Activated T-helper 17 cell treated with anti-CD3 and anti-CD28 coated beads, Interleukin-2, amount 50 U/mL, for 72 hours (primary cell): ENCODE measurements at places on chromosomes 7 and 10. TPM values are rescaled to one million over a fixed set of nuclear protein-coding genes. Genes with fewer than 3 reads are reported as not detected.

FXYD4 gene
- total RNA-seq = not detected

ELMO1 gene
- 106 TPM for total RNA-seq

FEZF1 gene
- not detected for total RNA-seq

SYT15B gene
- 0.11 TPM for total RNA-seq

SUN3 gene
- 0.50 TPM for total RNA-seq

SLC39A12 gene
- total RNA-seq = not detected

MUC12 gene
- 0.79 TPM for total RNA-seq

CASTOR2 gene
- 2.7 TPM for total RNA-seq

LIPF gene
- not detected for total RNA-seq

PRR15 gene
- total RNA-seq = not detected

NKX2-3 gene
- not detected for total RNA-seq

GJC3 gene
- not detected for total RNA-seq

RSPH10B2 gene
- total RNA-seq = 0.95 TPM

GIMAP7 gene
- total RNA-seq = 43.1 TPM

CTAGE4 gene
- 1.1 TPM for total RNA-seq

MNX1 gene
- not detected for total RNA-seq

GRCh38 chr10:124474514-124475070 is 13.0 kb downstream of the LHPP start:
- no peak for ATAC-seq

DNA sequence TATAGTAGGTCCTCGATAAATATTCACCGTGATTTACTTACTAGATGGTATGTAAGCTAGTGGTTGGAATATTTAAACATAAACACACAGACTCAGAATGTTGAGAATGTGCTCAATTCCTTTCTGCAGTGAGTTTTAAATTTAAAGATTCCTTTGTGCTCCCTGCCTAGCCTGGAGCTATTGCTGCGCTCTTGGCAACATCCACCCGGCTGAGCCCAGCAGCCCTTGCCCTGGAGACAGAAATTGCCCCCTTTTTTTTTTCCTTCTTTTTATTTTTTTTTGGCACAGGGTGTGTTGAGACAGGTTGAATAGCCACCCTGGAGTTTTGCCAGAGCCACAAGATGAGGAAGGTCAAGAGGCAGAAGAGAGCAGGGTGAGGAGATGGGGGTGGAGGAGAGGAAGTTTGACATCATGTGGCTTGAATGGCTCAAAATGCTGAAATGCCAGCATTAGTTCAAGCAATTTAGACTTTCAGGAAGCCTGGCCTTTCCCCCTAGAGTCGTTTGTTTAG is 180.8 kb downstream of the PRKCQ start:
- ATAC-seq = no peak

DNA sequence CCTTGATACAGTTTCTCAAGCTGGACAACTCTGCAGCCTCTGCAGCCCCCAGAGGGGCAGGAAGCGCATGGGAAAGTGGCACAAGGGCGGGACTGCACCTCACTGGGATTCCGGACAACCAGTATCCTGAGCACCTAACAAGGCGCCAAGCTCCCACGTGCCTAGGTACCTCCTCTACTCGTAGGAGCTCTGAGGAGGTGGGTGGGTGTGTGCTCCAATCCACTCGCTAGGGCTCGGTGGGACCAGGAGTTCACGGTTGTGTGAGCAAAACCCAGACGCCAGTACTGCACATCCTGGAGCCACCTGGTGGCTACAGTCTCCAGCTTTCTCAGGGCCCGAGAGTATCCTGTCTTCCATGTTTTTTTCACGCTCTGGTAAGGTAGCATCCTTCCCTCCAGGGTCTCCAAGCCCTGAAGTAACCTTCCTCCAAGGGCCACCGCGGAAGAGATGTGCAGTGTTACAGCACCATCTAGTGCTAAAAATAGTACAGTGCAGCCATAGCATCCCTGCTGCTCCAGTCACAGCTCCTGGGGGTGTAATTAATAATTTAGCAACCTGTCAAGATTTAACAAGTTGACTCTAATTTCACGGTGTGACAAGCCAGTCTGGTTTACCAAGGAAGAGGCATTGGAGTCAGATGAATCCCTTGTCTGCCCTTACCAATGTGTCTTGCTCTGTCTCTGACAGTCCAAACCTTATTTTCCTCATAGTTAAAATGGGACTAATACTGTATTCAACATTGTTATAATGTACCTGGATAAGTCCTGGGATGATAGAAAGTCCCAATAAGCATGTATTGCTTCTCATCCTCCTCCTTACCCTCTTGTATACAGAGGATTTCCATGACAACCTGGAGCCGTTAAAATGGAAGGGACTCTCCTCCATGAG is 70.4 kb downstream of the HERPUD2 start:
- ATAC-seq = peak; percentile 64

- no peak for ATAC-seq
Observed at GRCh38 chr10:129090618-129091366, 376.2 kb upstream of the MGMT start.

GRCh38 chr7:142868188-142868985 is 13.5 kb downstream of the EPHB6 start:
- ATAC-seq = no peak

DNA sequence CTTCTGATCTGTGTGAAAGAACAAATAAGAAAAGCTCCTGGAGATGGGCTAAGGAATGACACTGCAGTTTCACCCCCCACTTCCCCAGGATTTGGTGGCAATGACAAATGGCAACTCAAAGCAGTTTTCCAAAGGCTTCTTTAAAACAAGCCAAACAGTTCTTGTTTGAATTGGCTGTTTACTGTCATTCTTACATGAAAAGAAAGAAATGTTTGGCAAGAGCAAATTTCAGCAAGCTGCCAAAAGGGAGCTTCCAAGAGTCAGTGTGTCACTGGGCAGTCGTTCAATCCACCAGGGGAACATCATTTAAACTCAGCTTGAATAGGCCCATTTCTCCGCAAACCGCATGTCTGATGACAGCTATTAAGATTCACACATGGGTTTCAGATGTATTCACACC is 119.0 kb upstream of the RHOBTB1 start:
- no peak for ATAC-seq

- ATAC-seq = no peak
Observed at GRCh38 chr10:101285519-101286070, 56.3 kb upstream of the LBX1 start.

- no peak for ATAC-seq
Observed at GRCh38 chr7:100509231-100509630, 25.5 kb downstream of the NYAP1 start.

- ATAC-seq = no peak
Observed at GRCh38 chr10:132239126-132240031, 52.6 kb downstream of the DPYSL4 start.

GRCh38 chr7:17832820-17833355 is 107.4 kb downstream of the SNX13 start:
- ATAC-seq = no peak

- no peak for ATAC-seq
Observed at GRCh38 chr7:127632276-127632910, 14.5 kb upstream of the PAX4 start.

DNA sequence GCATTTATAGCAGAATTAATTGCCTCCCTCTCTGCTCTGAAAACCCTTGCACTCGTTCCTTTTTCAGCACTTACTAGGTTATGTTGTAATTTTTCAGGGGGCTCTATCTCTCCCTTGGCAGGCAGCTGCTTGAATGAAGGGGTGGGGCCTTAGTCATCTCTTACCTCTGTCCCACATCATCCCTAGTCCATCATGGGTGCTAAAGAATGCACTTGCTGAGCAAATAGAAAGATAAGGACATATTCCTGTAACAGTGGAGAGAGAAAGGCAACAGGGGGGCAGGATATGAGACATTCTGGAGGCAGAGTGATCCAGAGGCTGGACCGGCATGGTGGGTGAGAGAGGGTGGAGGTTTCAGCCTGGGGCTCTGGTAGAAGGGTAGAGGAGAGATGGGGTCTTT is 60.0 kb downstream of the MINDY4 start:
- ATAC-seq = no peak

GRCh38 chr10:125115409-125115808 is 45.0 kb downstream of the CTBP2 start:
- ATAC-seq = no peak

DNA sequence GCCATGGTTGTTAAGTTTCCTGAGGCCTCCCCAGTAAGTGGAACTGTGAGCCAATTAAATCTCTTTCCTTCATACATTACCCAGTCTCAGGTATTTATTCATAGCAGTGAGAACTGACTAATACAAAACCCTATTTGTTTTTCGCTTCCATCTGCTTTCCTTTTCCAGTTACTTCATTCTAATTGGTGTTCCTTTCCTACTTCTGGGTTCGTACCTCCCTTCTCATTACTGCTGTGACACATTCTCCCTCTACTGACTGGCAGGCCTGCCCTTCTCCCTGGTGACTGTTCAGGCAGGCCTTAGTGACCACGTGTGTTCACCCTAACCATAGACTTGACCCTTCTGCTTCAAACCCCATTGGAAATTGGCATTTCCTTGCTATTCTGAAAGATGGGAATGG is 37.7 kb downstream of the MTURN start:
- no peak for ATAC-seq

- no peak for ATAC-seq
Observed at GRCh38 chr7:15462721-15463389, 99.0 kb downstream of the AGMO start.

DNA sequence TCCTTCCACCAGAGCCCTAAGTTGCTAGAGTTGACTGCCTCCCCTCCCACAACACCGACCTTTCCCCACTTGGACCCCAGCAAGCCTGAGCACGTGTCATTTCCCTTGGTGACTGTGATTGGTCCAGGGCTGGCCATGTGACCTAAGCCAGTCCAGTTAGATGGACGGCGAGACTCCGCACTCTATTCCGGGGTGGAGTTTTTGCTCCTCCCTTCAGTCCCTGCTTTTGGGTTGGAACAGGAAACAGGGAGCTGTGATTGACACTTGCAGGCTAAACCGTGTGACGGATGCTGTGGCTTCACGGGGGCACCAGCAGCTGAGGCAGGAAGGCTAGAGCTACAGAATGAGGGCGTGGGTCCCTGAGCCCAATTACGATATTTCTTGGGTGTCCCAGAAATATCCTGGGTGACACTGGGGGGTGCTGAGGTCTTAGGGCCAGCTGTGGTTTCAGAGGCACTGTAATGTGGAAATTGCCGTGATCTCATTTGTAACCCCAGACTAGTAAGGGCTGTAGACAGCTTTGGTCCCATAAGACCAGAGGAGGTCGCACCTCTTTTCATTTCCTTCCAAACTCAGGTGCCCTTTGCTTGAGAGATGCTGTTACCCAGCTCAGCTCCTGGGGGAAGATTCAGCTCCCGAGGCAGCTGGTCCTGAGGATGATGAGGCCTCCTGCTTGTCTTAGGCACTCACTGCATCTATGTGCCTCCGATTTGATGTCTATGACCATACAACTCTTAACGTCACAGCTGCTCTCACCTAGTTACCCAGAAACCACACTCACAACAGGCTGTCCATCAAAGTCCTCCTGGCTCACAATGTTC is 102.7 kb upstream of the NPTX2 start:
- no peak for ATAC-seq

DNA sequence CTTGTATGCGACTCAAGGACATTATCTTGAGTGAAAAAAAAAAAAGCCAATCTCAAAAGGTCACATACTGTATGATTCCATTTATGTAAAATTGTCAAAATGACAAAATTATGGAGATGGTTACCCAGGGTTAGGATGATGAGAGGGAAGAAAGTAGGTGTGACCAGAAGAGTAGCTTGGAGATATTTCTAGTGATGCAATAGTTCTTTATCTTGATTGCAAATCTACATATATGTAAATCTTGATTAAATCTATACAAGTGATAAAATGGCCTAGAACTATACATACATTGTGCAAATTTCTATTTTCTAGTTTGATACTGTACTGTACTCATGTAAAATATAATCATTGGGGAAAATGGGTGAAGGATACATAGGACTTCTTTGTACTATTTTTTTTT is 4.6 kb downstream of the CEP41 start:
- ATAC-seq = no peak

DNA sequence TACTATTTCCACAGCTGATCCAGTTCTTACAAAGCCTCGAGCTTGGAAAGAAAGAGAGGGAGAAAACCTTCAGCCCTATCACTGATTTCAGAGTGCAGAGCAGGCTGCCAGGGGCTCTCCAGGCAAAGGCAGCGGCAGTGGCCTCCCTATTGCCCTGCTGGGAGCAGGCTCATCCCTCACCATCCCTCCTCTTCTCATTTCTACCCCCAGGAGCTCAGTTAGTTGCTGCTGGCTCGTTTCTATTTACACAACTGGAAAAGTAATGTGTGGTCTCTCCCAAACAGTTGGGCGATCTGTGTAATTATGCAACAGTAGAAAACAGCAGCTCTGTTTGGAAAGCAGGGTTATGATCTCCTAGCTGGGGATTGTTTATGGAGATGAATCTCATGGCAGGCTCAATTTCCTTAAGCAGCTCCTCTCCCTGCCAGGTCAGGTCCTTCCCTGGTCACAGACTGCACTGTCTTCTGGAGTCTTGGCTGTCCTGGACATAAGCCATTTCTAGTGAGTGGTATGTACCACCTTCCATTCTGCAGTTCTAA is 28.7 kb upstream of the TNS3 start:
- no peak for ATAC-seq

- ATAC-seq = no peak
Observed at GRCh38 chr7:90596671-90597562, 796 bp downstream of the CDK14 start.

DNA sequence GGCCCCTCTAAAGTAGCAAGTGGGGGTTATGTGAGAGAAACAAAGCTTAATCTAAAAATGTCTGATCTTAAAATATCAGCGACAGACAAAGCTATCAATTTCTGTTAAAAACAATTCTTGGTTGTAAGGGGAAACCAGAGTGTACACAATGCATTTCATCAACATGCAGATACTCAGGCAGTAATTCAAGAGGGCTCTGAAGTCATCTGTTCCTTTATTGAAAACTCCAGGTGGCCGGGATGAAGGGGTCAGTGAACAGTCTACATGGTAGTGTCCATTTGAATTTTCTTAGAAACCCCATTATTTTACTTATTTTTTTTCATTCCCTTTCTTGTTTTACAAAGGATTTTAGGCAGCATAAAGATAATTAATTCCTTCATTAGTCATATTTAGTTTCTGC is 36.7 kb upstream of the BTBD16 start:
- no peak for ATAC-seq

GRCh38 chr7:16776053-16776452 is 22.5 kb downstream of the TSPAN13 start:
- ATAC-seq = no peak

- ATAC-seq = no peak
Observed at GRCh38 chr7:84568781-84569180, 374.2 kb upstream of the SEMA3A start.

GRCh38 chr10:12749760-12750478 is 251.6 kb downstream of the CCDC3 start:
- ATAC-seq = no peak

DNA sequence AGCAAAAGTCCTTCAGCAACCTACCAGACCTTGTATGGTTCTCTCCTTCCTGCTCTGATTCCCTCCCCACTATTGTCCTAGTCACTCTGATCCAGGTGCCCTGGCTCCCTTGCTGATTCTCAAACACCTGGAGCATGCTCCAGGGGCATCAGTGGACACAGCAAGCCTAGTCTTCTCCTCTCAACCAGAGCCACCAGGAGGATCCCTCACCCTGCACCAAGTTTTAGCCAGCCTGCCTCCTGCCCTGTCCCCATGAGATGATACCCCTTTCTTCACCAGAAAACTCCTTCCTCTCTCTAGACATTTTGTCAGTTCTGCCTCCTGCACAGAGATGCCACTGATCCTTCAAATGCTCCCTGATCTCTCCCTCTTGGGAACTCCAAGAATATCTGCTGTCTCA is 11.0 kb downstream of the LLCFC1 start:
- no peak for ATAC-seq
